Activated T-cell treated with anti-CD3 and anti-CD28 coated beads, Interleukin-2, amount 50 U/mL, for 24 hours (primary cell): ENCODE measurements at places on chromosomes 12 and 14.

GRCh38 chr12:121128908-121129810, 3.5 kb upstream of the P2RX7 start:
- H3K27ac ChIP-seq = peak overlapping the region; percentile 95
- peaks cover 72% of the 10 kb centered on the region for H3K4me1 ChIP-seq
- H3K4me3 ChIP-seq = peak overlapping the region; percentile 68
- H3K27me3 ChIP-seq = no peaks in the 10 kb centered on the region
- H3K36me3 ChIP-seq = no peaks in the 10 kb centered on the region

- peaks cover 38% of the 10 kb centered on the region for H3K36me3 ChIP-seq
- no peak for DNase-seq
- H3K27me3 ChIP-seq = no peaks in the 10 kb centered on the region
- H3K27ac ChIP-seq = no peak overlapping the region
- peaks cover 71% of the 10 kb centered on the region for H3K4me1 ChIP-seq
- H3K4me3 ChIP-seq = no peak overlapping the region
Observed at GRCh38 chr14:95497561-95498011, 18.9 kb downstream of the SYNE3 start.

DNA sequence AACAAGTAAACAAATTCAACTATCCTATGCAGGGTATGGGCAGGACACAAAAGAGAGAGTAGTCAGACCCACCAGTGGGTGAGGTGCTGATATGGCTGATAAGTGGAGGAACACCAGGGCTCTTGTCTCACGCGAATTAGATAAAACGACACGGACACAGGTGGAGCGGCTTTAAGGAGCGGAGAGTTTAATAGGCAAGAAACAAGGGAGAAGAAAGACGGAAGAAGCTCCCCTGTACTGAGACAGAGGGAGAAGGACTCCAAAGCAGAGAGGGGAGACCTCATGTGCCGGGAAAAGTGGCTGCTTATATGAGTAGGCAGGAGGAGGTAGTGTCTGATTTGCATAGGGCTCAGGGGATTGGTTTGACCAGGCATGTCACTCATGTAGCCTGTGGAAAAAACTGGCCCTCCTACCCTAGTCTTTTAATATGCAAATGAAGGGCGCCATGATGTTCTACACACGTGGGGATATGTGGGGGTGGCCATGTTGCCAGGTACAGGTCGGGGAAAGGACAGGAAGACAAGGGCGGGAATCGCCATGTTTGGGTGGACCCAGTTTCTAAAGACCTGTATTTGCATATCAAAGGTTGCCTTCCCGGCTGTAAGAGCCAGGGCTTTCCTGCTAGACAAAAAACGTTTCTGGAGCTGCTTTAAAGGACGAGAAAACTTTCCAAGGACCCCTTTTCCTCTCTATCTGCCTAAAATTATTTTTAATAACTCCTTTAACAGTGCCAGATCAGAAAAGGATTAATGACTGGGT, 28.8 kb downstream of the RPGRIP1 start:
- peak overlapping the region; percentile 66 for H3K4me3 ChIP-seq
- DNase-seq = peak; percentile 78
- H3K27ac ChIP-seq = peak overlapping the region; percentile 85
- H3K27me3 ChIP-seq = no peaks in the 10 kb centered on the region

GRCh38 chr14:100121643-100122480, 37.6 kb downstream of the DEGS2 start:
- H3K27me3 ChIP-seq = no peaks in the 10 kb centered on the region
- H3K36me3 ChIP-seq = peaks cover 85% of the 10 kb centered on the region
- no peak overlapping the region for H3K4me3 ChIP-seq
- peaks cover 20% of the 10 kb centered on the region for H3K4me1 ChIP-seq

GRCh38 chr14:93114068-93114710, 1.5 kb downstream of the ITPK1 start:
- H3K27me3 ChIP-seq = no peaks in the 10 kb centered on the region
- peak; percentile 41 for DNase-seq
- peaks cover 36% of the 10 kb centered on the region for H3K4me1 ChIP-seq

DNA sequence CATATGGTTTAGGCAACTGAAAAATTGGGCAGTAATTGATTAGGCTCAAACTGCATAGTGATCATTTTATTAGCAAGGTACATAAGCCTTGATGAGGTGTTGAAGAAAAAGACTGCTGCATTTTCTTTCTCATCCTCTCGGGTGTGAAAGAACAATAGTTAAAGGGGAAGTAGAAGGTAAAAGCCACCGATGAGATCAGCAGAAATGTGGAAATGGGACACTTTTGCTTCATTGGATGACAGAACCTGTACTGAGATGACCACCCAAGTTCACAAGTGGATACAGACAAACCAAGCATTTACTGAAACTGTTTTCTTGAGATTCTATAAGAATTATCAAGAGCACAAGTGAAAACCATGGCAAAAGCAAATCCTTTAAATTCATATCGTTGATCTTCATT, 184.0 kb downstream of the TMX1 start:
- H3K27ac ChIP-seq = no peak overlapping the region
- peaks cover 19% of the 10 kb centered on the region for H3K27me3 ChIP-seq
- peaks cover 21% of the 10 kb centered on the region for H3K4me1 ChIP-seq
- DNase-seq = no peak

- H3K36me3 ChIP-seq = no peaks in the 10 kb centered on the region
- H3K4me1 ChIP-seq = no peaks in the 10 kb centered on the region
- no peak overlapping the region for H3K27ac ChIP-seq
- DNase-seq = no peak
- no peak overlapping the region for H3K4me3 ChIP-seq
Observed at GRCh38 chr12:41795051-41795600, 349.5 kb downstream of the GXYLT1 start.

GRCh38 chr12:92149563-92149962, 3.9 kb upstream of the BTG1 start:
- H3K27me3 ChIP-seq = no peaks in the 10 kb centered on the region
- DNase-seq = no peak
- H3K27ac ChIP-seq = peak overlapping the region; percentile 58
- H3K4me3 ChIP-seq = no peak overlapping the region
- peaks cover 30% of the 10 kb centered on the region for H3K4me1 ChIP-seq
- peaks cover 35% of the 10 kb centered on the region for H3K36me3 ChIP-seq

- H3K36me3 ChIP-seq = peaks cover 2% of the 10 kb centered on the region
- no peak overlapping the region for H3K27ac ChIP-seq
- H3K4me3 ChIP-seq = no peak overlapping the region
- H3K4me1 ChIP-seq = peaks cover 45% of the 10 kb centered on the region
- DNase-seq = no peak
Observed at GRCh38 chr12:93802698-93803423, 125.7 kb downstream of the CRADD start.

- no peaks in the 10 kb centered on the region for H3K36me3 ChIP-seq
- H3K27me3 ChIP-seq = no peaks in the 10 kb centered on the region
- peaks cover 22% of the 10 kb centered on the region for H3K4me1 ChIP-seq
- DNase-seq = peak; percentile 48
Observed at GRCh38 chr12:12070674-12071656, at the start of gene BCL2L14. Gene BCL2L14, plus strand, starts transcription at chr12:12070939. Its CDS starts 8,367 bp downstream, at chr12:12079306.

GRCh38 chr12:46049665-46050064, 59.3 kb upstream of the SCAF11 start:
- H3K4me1 ChIP-seq = no peaks in the 10 kb centered on the region
- no peak overlapping the region for H3K27ac ChIP-seq
- no peak for DNase-seq
- peaks cover 14% of the 10 kb centered on the region for H3K27me3 ChIP-seq

DNA sequence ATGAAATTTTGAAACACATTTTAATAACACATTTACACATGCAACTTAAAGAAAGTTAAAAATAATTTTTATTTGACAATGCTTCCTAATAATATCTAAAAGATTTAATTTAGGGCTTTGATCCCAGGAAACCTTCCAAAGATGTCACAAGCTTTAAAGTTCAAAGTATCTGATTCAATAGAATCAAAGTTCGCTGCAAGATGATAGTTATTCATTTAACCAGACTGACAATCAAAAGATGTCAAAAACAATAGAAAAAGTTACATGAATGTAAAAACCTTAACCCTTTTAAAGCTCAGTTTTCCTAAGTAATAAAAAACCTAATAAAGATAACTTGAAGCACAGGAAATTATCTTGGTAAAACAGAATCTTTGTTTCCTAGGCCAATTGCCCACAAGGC, 67.7 kb downstream of the SDR9C7 start:
- H3K27ac ChIP-seq = no peak overlapping the region
- H3K4me1 ChIP-seq = no peaks in the 10 kb centered on the region
- peaks cover 4% of the 10 kb centered on the region for H3K36me3 ChIP-seq
- H3K4me3 ChIP-seq = no peak overlapping the region
- no peak for DNase-seq
- H3K27me3 ChIP-seq = peaks cover 31% of the 10 kb centered on the region

- DNase-seq = no peak
- H3K27me3 ChIP-seq = no peaks in the 10 kb centered on the region
- peaks cover 21% of the 10 kb centered on the region for H3K4me1 ChIP-seq
- H3K36me3 ChIP-seq = peaks cover 90% of the 10 kb centered on the region
- no peak overlapping the region for H3K4me3 ChIP-seq
Observed at GRCh38 chr14:102866982-102867761, 55.3 kb upstream of the AMN start.

GRCh38 chr14:59754256-59754655, 116.3 kb downstream of the RTN1 start:
- no peaks in the 10 kb centered on the region for H3K36me3 ChIP-seq
- H3K4me1 ChIP-seq = no peaks in the 10 kb centered on the region
- H3K27ac ChIP-seq = no peak overlapping the region
- no peak overlapping the region for H3K4me3 ChIP-seq

DNA sequence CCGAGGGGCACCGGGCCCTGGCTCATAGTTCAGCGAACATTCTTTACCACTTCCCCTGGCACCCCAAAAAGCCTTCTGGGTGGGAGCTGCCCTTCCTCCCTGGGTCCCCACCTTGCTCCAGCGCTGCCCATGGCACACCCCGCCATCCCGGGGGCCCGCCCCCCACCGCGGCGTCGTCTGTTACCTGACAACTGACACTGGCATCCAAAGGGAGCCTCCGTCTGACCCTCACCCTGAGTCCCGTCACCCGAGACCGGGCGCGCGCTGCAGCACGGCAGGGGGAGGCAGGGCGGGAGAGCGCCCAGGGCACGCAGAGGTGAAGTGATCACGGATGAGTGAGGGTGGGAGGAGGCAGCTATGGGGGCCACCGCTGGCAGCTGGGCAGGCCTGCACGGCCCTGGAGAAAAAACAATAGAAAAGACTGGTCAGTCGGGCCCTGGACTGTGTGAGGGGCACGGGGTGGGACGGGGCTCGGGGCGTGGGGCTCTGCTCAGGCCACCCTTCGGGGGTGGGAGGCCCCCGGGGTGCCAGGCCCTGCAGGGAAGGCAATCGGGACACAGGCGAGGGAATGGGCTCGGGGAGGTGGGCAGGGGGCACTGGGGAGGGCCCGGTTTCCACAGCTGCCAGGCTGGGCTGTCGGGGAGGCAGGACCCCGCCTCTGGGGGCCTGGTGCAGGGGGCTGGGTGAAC, 40.7 kb downstream of the BCL11B start:
- H3K27me3 ChIP-seq = no peaks in the 10 kb centered on the region
- DNase-seq = no peak
- peaks cover 97% of the 10 kb centered on the region for H3K4me1 ChIP-seq
- H3K4me3 ChIP-seq = peak overlapping the region; percentile 82
- H3K36me3 ChIP-seq = peaks cover 79% of the 10 kb centered on the region

GRCh38 chr12:40832668-40833067, 140.4 kb downstream of the CNTN1 start:
- no peak for DNase-seq
- no peaks in the 10 kb centered on the region for H3K27me3 ChIP-seq
- H3K4me3 ChIP-seq = no peak overlapping the region
- no peaks in the 10 kb centered on the region for H3K36me3 ChIP-seq
- no peak overlapping the region for H3K27ac ChIP-seq

DNA sequence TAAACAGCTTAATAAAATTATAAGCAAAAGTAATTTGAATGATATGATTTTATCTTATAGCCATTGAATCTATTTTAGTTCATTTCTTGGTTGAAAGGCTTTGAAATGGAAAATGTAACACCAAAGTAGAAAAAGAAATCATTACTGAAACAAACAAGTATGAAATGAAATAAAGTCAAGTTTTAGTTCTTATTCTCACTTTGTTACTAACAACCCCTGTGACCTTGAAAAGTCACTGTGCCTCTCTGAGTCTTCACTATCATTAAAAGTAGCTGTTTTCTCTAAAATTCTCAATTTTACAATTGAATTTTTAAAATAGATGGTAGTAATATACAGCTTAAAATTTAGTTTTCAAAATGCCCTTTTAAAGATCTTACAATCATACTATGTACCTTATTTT, 32.4 kb upstream of the SLC17A8 start:
- H3K4me3 ChIP-seq = no peak overlapping the region
- DNase-seq = no peak
- no peaks in the 10 kb centered on the region for H3K27me3 ChIP-seq
- peaks cover 76% of the 10 kb centered on the region for H3K36me3 ChIP-seq
- no peak overlapping the region for H3K27ac ChIP-seq

- H3K36me3 ChIP-seq = no peaks in the 10 kb centered on the region
- H3K4me3 ChIP-seq = no peak overlapping the region
- H3K4me1 ChIP-seq = no peaks in the 10 kb centered on the region
- H3K27me3 ChIP-seq = peaks cover 16% of the 10 kb centered on the region
- no peak for DNase-seq
- H3K27ac ChIP-seq = no peak overlapping the region
Observed at GRCh38 chr12:27907766-27908165, 64.8 kb downstream of the PTHLH start.

DNA sequence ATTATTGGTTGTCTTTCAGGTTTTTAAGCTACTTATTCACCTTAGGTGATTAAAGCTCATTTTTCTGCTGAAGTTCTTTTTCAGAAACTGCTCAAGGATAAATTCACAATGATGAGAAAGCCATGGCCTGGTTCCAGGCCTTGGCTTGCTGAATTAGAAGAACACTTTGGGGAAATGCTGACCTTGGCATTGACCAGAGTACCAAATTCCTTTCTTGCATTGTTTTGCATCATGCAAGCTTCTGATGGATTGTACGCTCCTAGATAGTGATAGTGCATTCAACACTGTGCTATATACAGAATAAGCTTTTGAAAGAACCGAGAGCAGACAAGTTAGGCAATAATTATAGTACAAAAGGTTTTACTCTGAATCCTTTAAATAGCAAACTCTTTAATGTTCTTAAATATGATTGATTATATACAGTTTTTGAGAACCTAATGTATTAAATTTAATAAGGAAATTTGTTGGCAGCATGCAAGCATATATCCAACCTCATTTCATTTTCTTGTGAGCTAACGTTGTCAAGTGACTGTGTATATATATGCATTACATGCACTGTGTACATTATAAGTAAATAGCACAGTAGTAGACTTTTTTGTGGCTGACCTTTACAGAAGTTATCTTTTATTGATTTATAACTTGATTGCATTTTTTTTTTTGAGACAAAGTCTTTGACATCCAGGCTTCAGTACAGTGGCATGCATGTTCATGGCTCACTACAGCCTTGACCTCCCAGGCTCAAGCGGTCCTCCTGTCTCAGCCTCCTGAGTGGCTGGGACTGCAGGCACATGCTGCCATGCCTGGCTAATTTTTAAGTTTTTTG, 99.2 kb downstream of the DIP2B start:
- H3K27me3 ChIP-seq = no peaks in the 10 kb centered on the region
- H3K4me1 ChIP-seq = peaks cover 40% of the 10 kb centered on the region
- H3K36me3 ChIP-seq = peaks cover 22% of the 10 kb centered on the region
- no peak overlapping the region for H3K4me3 ChIP-seq
- H3K27ac ChIP-seq = no peak overlapping the region
